LoVo (cell line): ENCODE measurements at places on chromosomes 13 and 19.

DNA sequence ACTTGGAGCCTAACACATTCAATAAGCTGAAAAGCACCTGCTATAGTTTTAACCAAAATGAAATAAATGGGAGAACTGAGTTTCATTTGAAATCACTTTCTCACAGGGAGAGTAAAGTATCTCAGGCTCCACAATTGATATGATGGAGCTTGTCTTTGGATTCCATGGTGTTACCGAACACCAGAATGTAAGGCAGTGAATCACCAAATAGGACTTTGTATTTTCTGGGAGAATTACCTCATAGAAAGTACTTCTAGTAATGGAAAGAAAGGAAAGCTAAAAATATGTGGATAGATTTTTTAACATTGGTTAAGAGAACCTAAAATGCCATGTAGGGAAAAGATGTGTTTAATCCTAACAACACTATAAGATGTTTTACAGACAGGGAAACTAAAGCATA is 123.6 kb downstream of the NALCN start:
- no peak for DNase-seq

DNA sequence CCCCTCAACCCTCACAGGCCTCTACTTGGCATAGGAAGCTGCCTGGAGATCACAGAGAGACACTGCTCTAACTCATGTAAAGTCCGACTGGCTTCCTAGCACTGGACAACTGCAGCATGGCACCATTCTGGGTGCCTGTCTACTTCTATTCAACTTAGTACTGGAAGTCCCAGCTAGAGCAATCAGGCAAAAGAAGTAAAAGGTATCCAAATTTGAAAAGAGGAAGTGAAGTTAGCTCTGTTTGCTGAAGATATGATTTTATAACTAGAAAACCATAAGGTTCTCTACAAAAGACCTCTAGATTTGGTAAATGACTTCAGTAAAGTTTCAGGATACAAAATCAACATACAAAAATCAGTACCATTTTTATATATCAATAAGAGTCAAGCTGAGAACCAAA is 1017.6 kb downstream of the PCDH9 start:
- DNase-seq, result no peak

DNA sequence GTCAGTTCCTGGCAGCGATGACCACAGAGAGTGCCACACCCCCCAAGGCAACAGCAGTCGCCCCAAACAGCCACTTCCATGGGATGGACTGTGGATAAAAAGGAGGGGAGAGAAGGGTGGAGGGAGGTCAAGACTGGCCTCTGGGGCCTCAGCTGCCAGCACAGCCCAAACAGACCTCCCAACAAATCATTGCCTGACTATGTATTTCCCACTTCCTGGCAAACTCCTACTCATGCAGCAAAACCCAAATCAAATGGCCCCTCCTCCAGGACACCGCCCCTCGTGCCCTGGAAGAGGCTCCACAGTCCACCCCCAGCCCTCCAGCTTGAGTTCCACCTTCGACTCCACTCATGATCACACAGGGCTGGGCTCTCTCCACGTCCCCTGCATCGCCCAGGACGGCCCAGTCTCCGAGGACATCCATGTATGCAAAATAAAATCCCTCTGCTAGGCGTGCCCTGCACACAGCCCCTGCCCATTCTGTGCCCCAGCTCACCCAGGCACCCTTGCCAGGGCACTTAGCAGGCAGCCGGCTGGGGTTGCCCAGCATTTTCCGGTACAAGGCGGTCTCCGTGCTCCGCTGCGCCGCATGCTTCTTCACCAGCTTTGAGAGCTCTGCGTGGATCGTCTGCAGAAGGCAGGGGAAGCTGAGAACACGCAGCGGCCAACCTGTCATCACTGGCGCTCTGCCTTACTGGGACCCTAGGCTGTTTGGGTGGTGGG is 10.5 kb upstream of the ELL start:
- DNase-seq, result no peak

DNA sequence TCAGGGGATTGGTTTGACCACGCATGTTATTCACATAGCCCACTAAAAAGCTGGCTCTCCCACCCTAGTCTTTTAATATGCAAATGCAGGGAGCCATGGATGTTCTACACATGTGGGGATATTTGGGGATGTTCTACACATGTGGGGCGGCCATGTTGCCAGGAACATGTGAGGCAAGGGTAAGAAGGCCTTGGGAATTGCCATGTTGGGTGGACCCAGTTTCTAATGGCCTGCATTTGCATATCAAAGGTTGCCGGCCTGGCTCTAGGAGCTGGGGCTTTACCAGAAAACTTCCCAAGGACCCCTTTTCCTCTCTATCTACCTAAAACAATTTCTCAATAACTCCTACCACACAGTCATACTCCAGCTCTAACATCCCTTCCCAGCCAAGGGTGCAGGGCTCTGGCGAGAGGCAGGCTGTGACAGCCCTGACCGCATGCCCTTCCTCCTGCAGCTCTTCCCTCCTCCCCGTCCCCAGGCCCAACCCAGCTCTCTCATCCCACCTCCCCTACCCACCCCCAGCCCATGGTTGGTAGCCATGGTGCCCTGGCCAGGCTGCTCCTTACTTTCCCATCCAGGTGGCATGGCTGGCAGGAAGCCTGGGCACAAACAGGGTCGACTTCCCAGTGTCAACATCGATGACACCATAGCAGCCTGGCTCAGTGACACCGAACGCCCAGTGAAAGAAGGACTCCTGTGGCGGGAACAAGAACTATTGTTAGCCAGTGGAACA is 11.0 kb downstream of the PEPD start:
- no peak for DNase-seq

GRCh38 chr13:32791545-32792172 is 205.4 kb downstream of the PDS5B start:
- DNase-seq, result no peak

DNA sequence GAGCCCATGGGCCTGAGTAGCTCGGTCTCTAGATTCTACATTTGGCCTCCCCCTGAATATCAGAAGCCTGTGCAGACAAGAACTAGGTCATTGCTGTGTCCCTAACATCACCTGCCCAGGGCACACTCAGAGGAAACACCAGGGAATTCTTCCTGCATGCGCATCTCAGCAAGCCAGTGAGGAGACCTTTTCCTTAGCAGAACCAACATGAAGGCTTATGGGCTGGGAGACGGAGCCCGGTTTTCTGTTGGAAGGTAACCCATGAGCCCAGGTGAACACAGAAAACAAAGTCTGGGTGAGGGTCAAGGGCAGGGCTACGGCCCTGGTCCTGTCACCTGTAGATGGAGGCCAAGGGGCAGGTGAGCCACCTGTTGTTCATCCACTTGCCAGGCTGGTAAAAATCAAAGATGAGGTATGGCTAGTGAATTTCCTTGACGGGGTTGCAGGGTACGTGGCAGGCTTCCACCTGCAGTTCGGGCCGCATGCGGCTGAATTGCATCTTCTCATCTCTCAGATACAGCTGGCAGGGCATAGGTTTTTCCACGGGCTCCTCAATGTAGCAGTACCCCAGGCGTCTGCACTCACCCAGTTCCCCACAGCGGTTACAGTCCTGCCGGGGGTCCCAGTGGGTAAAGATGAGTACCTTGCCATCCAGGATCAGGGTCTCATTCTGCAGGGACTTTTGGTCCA is 3.6 kb upstream of the FAM187B start:
- no peak for DNase-seq

DNA sequence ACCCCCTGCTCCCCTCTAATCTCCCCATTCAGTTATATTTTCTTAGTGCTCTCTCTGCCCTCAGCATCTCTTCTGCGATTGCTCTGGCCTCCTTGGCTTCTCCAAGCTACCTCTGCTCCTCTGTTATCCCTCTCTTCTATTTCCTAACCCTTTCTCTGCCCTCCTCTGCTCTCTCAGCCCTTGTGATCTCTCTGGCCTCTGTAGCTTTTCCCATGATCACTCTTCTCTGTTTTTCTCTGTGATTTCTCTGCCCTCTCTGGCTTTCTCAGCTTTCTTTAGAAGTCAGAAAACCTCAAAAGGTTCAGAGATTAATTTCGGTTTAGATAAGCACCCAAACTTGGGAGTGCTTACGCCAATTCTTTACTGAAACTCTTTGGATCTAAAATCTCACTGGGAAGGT is 795.0 kb downstream of the DIAPH3 start:
- DNase-seq, result no peak

GRCh38 chr13:45122941-45123340 is 2.6 kb downstream of the GTF2F2 start:
- DNase-seq, result no peak

- DNase-seq, result no peak
These were observed 31.8 kb downstream of the PIP5K1C start for GRCh38 chr19:3668331-3669081.

DNA sequence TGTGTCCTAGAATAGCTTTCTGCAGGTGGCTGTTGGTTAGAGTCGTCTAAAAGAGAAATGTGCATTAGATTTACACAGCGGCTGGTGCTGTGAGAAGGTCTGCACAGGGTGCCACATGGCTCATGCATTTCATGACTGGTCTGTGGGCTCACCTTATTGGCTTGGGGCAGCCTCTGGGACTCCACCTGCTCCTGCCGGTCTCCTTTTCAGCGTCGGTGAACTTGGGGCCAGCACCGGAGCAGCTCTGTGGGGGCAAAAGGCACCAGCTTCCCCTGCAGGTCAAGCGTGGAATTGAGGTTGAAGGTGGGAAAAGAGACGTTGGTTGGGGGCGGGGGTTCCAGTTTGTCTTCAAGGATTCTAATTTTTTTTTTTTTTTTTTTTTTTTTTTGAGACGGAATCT is 3.1 kb upstream of the PNMA8C start:
- DNase-seq, result no peak

GRCh38 chr13:97710797-97711196 is 242.7 kb upstream of the IPO5 start:
- DNase-seq, result no peak

GRCh38 chr13:110576070-110576394 is 14.5 kb upstream of the RAB20 start:
- no peak for DNase-seq
